ENCODE measurements at places on chromosomes 4 and X.

GRCh38 chr4:87326460-87326859 lies 3.8 kb upstream of the HSD17B13 start:
- DNase-seq = no peak

GRCh38 chrX:155330992-155331391 lies 3.4 kb downstream of the CLIC2 start:
- no peak for DNase-seq

- no peak for DNase-seq
Measured at GRCh38 chr4:121943941-121944340, 7.9 kb downstream of the TRPC3 start.

DNA sequence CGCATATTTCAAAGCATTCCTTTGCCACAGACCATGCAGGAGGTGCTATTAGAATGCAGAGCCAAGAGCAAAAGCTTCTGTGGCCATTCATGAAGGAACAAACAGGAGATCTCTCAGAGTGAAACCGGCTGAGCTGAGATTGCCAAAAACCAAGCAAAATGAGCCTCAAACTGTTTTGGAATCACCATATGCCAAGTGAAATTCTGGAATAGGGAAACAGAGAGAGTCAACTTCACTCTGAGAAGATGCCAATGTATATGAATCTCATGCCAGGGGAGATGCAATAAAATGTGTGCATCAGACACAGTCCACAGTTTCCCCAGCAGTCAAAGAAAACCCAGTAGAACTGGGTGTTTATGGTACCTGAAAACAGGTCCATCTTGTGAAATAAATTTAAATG lies 42.3 kb downstream of the SRPX start:
- no peak for DNase-seq

GRCh38 chr4:103786014-103786413 lies 66.2 kb upstream of the TACR3 start:
- no peak for DNase-seq

GRCh38 chrX:68204521-68205038 lies 228.7 kb downstream of the OPHN1 start:
- no peak for DNase-seq

DNA sequence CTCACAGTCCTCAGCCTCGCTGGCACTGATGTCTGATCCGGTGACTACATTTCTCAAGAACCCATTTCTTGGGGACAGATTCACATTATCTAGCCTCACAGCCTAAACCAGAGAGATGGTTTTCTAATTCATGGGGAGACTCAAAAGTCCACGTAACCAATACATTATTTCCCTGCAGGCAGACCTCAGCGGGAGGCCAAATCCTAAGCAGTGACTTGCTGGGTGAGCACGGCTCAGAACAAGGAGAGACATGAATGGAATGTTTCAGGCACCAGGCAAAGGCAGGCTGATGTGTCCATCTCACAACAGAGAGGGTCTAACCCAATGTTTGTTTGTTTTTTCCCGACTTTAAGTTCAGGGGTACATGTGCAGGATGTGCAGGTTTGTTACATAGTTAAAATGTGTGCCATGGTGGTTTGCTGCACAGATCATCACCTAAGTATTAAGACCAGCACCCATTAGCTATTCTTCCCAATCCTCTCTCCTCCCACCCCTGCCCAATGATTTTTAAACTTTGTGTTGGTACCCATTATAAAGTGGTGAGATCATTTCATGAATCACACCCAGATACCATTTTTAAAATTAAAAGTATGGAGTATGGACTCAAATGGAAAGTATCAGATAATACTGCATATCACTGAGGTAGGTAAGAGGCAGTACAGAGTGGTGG lies 53.3 kb downstream of the SCD5 start:
- DNase-seq = no peak

DNA sequence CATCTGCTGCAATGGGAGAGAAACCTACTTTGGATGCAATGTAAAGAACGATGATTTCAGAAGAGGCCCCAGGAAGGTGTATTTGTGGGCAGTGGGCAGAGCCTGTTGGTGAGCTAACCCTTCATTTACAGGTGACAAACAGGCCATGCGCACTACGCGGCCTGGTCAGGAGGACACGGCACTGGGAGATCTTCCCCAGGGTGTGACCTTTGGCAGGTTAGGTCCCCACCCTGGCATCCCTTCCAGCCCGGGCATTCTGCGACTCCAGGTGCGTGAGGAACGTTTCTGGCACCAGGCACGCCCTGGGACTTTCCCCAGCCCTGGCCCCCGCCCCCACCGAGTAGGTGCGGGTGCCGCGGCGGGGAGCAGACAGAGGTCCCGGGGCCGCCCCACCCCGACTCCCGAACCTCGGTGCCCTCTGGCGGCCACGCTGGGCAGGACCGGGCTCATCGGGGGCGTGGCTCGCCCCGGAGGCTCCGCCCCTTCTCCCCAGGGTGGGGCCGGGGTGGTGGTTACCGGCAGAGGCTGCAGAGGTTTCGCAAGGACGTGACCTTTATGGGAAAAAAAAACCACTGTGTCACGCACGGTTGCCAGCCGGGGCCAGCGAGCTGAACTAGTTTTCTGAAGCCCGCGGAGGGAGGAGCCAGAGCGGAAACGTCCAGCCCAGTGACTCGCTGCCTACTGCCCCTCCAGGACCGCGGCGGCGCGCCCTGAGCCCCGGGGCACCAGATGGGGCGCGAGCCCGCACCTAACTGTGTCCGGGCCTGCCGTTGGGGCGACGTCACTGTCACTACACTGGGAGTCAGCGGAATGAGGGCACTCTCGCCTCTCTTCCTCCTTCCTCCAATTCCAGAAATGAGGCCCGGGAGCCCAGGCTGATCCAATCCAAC lies 5.0 kb upstream of the NYX start:
- DNase-seq = no peak

DNA sequence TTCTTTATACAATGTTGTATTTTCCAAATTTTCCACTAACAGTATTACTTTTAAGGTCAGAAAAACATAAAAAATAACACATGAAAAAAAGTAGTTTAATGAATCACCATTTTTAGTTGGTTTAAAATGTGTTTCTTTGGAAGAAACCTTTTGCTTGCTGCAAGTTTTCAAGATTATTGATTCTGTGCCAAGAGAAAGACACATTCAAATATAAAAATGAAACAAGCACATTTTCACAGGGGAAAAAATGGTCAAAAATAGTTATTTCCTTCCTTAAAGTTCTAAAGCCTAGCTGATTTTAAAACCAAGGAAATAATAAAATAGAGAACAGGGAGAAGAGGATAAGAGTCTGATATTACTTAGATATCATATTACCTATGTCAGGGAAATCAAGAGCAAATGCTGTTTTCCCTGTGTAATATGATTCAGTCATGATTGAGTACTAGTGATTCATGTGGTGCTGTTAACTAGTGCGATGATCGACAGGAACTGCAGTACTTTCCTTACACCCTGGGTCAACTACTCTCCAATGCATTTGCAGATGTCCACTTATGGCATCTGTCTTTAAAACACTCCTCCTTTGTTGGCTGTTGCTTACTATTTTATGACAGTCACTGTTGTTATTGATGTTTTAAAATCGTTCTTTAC lies 103.8 kb downstream of the CAMK2D start:
- no peak for DNase-seq

DNA sequence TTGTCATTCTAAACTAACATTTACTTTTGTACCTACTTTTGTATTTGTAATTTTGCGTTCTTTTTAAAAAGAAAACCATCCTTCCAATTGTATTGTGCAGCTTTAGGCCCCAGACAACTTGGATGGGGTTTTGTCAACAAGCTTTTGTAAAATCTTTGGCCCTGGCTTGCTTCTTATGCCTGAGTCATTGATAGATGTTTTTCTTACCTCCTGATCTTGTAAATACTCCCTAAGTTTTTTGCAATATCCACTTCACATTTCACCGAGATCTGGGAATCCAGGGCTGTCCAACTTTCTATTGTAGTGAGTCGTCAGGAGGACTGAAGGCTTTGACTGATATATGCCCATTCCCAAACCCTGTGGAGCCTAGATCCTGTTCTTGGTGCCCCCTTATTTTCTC lies 126.9 kb upstream of the GUCY1A1 start:
- DNase-seq = no peak

- DNase-seq = no peak
Measured at GRCh38 chrX:23783589-23784469, 856 bp downstream of the SAT1 start.

- DNase-seq = no peak
Measured at GRCh38 chrX:123817288-123817894, 42.5 kb upstream of the XIAP start.

DNA sequence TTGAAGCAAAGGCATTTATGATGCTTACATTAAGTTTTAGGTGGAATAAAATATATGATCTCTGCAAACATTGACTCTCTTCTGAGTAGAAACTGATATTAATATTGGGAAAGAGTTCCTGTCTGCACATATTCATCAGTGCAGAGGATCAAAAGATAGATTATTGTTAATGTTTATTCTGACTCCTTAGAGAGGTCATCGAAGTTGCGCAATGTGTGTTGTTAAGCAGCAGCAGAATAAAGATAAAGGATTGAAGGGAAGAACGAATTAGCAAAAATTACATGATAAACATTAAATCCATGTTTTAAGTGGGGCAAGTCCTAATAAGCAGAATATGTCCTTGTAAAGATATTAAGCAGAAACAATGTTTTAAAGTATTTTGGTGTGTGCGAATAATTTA lies 72.6 kb upstream of the MBNL3 start:
- no peak for DNase-seq

DNA sequence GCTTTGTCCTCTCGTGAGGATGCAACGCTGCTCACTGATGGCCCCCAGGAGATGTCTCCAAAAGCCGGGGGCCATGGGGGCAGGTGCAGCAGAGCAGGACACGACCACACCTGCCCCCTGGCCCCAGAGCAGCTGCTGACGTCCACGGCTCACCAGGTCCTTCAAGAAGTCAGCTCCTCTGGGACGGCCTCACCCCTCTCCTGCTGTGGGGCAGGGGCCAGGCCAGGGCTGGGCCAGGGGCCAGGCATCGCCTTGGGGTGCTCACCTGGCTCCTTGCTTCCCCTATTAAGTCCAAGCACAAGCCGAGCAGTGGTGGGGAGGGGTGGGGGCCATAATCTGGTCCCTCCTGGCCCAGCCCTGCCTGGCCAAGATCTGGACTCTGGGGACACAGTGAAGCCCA lies 28.6 kb upstream of the MXD4 start:
- DNase-seq = no peak

DNA sequence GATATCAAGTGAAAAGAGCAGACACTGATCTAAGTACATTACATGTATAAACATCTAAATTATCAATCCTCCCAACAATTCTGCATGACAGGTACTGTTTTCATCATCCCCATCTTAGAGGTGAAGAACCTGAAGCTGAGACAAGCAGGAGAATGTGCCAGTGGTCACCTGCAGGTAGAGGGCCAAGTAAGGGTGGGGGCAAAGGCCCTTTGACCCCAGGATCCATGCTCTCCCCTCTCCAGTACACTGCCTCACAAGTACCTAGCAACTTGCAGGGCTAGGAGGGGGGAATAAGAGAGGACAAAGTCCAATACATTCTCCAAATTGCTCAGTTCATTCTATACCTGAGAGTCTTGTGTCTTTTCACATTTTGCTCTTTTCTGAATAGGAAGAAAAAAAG lies 8.3 kb upstream of the MAP7D2 start:
- no peak for DNase-seq

GRCh38 chrX:139844884-139845283 lies 88.0 kb downstream of the ATP11C start:
- no peak for DNase-seq

DNA sequence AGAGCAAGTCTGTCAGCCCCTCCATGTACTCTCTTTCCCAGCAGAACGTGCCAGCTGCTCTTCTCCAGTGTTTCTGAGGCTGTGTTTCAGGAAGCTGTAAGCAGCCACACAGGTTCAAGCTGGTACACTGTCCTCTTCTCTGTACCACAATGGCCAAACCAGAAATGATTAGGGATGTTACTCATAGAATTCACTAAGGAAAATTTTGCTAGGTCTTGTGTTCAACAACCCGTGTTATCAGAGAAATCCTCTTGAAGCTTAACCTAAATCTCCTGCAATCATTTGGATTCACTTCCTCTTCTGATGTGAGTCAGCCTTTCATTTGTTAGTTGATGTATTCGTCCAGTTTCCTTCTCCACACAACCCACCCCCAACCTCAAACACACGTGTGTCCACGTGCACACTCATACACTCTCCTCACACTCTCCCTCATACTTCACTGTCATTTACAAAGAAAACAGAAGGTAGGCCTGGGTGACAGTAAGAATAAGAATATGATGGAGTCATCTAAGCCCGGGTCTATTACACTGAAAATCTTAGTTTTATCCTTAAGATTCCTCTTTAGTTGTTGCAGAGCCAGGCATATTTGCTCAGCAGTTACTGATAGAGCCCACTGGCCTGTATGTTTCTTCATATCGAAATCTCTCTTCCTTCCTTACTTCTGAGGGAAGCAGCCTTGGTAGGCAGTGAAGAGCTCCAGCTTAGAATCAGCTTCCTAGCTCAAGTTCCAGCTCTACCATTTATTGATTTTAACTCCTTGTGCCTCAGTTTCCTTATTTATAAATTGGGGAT lies 63.4 kb downstream of the DCUN1D4 start:
- DNase-seq = no peak

GRCh38 chr4:186727169-186727976 lies 3.7 kb upstream of the FAT1 start:
- no peak for DNase-seq

GRCh38 chr4:123417813-123418212 lies 21.2 kb downstream of the SPRY1 start:
- DNase-seq = no peak

DNA sequence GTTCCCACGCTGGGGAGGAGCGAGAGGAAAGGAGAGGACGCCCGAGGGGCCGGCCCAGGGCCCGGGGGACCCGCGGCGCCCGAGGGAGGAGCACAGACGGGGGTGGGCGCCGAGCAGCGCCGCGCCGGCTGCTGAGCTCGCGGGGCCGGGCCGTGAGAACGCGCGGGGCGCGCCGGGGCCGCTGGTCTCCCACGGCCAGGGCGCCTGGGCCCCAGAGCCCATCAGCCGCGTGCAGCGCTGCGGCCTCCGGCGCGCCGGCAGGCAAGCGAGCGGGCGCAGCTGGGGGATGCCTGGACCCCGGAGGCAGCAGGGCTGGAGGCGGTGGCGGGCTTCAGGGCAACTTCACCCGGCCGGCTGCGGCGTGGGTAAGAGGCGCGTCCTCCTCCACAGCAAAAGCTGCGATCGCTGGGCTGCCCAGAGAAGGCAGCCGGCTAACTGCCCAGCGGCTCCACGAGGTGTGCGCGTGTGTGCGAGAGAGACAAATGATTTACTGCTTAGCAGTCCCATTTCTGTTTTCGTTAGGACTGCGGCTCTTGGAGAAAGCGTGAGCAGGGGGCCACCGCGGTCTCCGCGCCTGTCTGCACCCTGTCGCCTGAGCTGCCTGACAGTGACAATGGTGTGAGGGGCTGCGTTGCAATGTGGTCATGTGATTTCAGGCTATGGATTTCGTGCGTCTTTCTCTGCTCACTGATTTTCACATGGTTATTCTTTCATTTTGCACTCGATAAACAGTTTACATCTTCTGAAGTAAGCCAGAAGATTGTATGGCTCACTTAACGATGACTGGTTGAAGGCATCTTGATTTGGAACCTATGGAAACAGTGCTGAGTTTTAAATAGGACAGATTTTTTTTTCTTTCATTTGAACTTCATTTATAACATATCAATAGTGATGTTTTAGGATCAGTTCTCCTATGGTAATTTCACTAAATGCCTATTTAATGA lies 1.2 kb downstream of the GUCY1A1 start:
- no peak for DNase-seq
